ENCODE measurements at places on chromosomes 2 and 18. TPM values are rescaled to one million over a fixed set of nuclear protein-coding genes. Genes with fewer than 3 reads are reported as not detected.

The ZNF396 gene
- 3.1 TPM for total RNA-seq

The DSEL gene
- total RNA-seq: 10.9 TPM

The CGREF1 gene
- total RNA-seq: 0.43 TPM

The GPR75 gene
- 2.5 TPM for total RNA-seq

The LYPD6 gene
- total RNA-seq: 0.29 TPM

DNA sequence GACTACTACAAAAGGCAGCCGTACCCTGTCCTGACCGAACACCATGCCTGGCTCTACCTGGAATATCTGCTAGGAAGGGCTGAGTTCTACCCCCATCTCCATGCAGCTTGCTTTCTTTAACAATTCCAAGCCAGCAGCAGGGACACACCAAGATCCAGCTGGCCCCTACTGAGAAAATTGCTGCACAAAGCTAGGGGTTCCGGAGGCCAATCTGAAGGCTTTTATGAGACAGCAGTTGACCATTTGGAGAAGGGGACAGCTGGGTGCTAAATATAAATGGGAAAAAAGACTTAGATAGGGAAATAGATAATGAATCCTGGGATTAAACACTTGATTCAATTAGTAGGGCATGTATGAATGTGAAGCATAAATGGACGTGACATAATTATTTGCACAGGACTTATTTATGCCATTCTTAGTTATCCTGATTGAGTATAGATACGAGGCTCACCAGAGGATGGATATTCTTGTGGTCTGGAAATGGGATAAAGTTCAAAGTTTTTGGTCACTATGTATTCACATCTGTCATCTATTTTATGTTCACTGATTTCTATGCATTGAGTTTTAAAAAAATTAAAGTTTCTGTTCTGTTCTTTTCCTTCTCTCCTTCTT, 204.0 kb downstream of the ZNF521 start:
- DNase-seq: no peak

- no peak for DNase-seq
Observed at GRCh38 chr2:230085201-230085600, 16.5 kb upstream of the SLC16A14 start.

DNA sequence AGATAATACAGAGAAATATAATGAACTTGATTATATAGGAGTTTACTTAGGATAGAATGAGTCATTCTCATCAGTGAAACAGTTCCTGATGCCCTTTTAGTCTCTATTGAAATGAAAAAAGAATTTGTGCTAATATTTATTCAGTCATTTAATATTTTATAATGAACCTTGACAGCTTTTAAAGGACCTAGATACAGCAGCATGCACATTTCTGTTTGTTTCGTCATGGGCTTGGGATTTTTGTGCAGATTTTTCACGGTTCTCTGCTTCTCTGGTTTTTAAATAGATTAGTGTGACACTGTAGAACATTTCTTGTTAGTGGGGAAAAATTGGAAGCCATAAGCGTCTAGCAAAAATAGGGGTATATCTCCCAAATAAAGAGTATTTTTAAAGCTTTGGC, 60.7 kb downstream of the NABP1 start:
- DNase-seq: no peak

DNA sequence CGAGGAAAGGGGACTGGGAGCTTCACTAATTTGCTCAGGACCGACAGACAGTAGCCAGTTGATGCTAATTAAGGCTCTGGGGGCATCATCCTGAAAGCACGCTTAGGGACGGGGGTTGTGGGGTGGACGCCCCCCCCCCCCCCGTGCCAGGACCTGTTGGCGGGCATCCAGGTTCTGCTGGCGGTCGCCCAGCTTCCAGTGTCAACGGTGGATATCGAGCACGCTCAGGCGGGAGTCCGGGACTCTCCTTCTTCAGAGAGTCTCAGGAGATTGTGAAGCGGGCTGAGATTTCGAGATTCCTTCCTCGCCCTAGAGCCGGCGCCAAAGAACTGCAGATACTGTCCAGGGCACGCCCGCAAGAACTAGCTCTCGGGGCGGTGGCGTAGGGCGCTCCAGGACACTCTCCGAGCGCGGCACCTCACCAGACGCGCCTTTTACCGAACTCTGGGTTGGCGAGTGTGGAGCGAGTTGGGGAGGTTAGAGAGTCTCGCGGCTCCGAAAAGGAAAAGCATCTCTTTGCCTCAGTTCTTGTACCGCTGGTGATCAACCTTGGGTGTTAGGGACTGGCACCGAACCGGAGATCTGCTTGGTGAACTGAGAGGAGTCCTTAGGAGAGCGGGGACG, 5.6 kb downstream of the RAX start:
- DNase-seq: no peak

DNA sequence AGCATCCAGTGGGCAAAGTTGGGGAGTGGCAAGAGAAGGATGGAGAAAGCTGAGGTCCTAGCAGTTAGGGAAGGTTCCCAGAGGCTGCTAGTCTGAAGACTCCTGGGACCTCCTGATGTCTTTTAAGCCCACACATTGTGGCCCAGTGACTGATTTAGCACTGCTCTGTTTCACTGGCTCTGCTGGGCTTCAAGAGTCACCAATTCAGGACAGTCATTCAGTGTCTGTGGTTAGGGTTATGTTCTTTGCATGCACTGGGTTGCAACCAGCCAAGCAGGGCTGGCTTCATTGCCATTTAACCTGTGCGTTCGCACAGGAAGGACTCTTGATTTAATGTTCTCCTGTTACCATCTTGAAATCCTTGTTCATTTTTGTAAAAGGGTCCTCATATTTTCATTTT, 199.2 kb downstream of the ICOS start:
- DNase-seq: no peak

- DNase-seq: no peak
Observed at GRCh38 chr2:23367760-23368159, 17.2 kb upstream of the KLHL29 start.

GRCh38 chr2:64179582-64180321, 35.5 kb upstream of the PELI1 start:
- DNase-seq: no peak

DNA sequence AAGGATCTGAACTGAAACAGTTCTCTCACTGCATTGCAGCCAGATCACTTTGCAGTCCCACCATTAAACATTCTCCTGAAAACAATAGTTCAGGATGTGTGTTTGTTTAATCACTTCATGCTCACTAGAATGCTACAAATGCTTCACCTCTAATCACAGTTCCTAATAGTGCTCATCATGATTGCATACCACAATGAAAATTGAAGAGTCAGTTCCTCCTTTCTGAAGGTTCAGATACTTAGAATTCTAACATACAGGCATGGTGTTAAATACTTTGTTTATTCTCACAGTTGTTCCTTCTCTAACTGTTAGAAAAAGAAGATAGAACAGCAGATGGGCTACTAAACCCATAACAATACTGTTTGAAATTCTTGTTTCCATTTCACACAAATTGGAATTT, 622.3 kb upstream of the ACVR2A start:
- no peak for DNase-seq

- no peak for DNase-seq
Observed at GRCh38 chr18:37524139-37524497, 41.5 kb downstream of the CELF4 start.

DNA sequence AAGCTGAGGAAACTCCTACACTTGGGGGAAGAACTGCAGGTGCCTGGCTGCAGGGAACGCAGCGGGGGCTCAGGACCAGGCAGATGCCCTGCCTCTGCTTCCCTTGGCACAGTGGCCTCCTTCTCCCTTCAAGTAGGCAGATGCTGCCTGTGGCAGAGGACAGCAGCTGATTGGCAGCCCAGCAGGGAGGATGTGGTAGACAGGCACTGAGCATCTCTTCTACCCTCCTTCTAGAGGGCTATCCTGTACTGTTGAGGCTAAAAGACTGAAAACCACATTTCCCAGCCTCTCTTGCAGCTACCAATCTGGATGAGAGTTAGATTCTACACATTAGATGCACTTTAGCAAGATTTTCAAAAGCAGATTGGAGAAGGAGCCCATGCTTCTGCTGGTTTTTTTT, 105.7 kb downstream of the MSH2 start:
- DNase-seq: no peak

- DNase-seq: no peak
Observed at GRCh38 chr2:211455216-211455841, 898.9 kb downstream of the CPS1 start.

DNA sequence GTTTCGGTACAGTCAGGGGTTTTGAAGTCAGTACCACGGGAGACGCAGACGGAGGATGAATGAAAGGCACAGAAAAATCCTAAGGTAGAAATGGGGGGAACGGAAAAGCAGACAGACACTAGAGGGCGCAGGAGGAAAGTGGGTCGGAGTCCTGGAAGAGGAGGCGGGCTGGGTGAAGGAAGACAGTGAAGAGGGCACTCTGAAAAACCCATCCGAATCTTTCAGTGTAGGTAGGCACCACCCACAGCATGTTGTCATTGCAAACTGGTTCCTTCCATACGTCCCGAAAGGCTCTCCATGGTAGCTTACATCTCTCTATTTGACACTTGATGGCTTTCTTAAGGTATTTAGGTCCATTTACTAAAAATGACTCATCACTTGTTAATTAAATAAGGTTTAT, 18.5 kb upstream of the ZNF236 start:
- no peak for DNase-seq

DNA sequence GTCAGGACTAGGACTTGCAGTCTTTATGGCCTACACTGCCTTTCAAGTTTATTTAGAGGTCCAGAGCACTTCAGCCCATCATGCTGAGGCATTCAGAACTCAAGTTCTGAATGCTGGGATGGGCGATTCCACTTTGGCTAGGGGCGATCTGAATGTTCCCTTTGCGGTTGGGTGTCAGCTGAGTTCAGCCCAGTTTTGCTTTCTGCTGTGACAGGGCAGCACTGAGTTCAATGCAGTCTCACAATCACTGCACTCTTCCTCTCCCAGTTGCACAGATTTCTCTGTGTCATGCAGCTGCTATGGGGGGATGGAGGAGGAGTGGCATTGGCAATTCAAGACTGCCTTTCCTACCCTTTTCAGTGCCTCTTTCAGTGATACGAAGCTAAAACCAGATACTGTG, 1232.0 kb upstream of the FAM98A start:
- DNase-seq: no peak

- no peak for DNase-seq
Observed at GRCh38 chr2:33216508-33217182, 259.8 kb upstream of the RASGRP3 start.

DNA sequence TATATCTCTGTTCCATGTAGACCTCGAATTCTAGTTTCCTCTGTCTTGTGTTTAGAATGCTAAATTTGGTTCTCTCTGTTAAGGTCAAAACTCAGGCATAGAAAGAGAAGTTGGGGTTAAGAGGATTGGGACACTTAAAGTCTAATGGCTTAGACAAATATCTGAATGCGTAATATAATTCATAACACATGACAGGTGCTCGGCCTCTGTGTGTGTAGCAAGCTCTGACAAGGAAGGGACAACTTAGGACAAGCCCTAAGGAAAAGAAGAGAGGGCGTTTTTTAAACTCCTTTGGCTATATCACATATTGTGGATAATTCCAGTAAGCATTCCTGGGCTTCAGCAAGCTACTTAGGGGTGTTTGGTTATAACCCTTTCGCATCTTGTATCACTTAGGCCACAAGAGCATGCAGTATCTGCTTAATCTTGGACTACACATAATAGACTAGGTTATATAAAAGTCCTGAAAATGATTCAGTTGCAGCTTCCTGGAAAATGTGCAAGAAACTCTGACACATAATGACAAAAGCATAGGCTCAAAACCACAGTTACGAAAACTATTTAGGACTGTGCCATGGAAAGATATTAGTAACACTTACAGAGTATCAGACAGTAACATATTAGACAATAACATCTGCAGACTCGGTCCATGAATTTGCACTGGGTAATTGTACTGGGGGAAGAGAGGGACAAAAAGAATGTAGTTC, 16.1 kb upstream of the CREB1 start:
- DNase-seq: no peak

GRCh38 chr2:200451511-200451910, 58.4 kb downstream of the KCTD18 start:
- no peak for DNase-seq

DNA sequence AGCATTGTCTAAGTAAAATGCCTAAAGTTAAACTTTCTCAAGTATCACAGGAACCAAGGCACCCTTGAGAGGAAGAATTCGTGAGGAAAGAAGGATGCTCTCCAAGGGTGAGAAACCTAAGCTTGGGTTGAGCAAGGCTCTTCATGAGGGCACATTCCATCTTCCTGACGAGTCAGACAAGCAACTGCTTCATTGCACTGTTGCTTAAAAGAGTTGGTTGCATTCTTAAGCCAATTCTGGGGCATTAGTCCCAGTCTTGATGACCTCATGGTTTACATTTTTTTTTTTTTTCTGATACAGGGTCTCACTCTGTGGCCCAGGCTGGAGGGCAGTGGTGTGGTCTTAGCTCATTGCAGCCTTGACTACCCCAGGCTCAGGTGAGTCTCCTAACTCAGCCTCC, 237.5 kb downstream of the ACTR3 start:
- DNase-seq: no peak

GRCh38 chr18:44715245-44715644, 34.6 kb downstream of the SETBP1 start:
- DNase-seq: no peak

GRCh38 chr2:143139835-143140393, 10.7 kb downstream of the ARHGAP15 start:
- no peak for DNase-seq

DNA sequence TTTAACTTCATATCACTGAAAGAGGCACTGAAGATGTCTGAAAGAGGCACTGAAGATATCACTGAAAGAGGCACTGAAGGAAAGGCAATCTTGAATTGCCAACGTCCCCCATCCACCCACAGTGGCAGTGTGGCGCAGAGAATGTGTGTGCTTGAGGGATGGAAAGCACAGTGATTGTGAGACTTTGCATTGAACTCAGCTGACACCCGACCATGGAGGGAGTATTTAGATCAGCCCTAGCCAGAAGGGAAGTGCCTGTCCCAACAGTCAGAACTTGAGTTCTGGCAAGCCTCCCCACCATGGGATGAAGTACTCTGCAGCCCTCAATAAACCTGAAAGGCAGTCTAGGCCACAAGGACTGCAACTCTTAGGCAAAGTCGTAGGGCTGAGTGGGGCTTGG, 33.8 kb downstream of the MAP4K3 start:
- no peak for DNase-seq

GRCh38 chr18:1846640-1847039, 724.7 kb downstream of the METTL4 start:
- no peak for DNase-seq

DNA sequence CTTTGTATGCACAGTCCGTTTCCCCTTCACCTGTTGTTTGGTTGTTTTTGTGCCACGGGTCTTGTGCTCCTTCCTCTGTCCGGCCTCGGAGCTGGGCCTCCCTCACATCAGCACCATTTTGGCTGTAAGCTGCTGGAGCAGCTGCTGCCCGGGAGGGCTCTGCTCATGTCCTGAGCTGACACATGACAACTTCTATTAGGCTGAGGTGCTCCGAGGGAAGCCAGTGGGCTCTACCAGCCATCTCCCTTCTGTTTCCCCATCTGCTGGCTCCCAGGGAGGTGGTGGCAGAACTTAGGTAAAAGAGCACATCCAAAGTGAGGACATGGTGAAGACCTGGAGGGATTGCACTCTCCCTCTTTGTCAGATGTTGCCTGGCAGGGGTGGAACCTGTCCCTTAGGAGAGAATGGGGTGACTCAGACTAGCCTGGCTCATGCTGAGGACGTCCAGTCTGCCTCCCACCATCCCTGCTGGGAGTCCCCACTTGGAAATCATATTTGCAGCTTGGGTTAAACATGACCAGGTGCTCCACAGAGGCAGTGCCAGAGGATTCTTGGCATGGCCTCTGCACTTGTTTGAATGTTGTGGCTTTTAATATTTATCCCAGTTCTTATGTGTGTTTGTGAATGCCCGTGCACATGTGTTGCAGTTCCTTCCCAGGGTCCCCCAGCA, 49.8 kb upstream of the TNP1 start:
- DNase-seq: no peak

Data from upper lobe of right lung (tissue), 1 donor.